ENCODE measurements at places on chromosomes 3 and 15.

DNA sequence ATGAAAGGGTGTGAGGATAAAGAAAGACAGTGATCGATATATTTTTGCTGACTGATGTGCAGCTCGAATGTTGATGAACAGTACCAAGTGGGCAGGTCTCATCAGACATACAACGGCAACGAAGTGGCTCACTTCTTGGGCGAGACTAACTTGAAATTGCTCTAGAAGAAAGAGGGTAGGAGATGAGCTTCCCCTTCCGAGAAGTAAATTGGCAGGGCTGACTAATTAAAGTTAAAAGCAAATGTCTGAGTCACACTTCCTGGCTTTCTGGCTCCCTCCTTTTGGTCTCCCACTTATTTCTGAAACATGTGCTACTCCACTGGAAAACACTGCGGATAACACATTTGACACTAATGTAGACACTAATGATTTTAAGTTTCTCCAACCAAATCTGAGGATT, 228.3 kb downstream of the ABHD5 start:
- DNase-seq: no peak

DNA sequence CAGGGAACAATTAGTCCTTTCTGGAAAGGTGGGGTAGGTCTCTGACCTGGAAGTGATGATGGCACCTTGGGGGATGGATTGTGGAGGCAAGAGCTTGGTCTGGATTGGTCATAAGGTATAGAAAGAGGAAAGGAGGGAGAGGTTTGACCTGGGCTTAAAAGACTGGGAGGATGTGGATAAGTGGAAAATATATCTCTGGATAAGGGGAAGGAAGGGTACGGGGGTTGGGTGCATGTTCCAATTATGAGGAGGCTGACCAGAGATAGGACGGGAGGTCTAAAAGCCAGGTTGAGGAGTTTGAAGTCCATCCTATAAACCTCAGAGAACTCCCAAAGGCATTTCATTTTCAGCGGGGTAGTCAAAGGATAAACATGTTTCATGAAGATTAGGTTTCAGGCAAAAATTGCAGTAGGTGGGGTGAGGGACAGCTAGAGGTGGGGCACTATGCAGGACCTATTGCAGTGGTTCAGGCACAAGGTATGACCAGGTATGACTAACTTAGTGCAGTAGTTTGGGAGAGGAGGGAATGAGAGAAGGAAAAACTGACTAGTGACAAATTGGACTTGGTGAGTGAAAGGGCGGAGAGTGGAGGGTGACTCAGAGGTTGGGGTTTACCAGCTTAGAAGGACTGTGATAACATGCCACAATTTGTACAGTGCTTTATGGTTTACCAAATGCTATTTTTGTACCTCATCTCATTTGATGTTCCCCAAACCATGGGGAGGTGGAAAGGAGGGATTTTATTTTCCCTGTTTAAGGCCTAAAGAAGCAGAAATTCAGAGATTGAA, 10.7 kb downstream of the PDE8A start:
- no peak for DNase-seq

DNA sequence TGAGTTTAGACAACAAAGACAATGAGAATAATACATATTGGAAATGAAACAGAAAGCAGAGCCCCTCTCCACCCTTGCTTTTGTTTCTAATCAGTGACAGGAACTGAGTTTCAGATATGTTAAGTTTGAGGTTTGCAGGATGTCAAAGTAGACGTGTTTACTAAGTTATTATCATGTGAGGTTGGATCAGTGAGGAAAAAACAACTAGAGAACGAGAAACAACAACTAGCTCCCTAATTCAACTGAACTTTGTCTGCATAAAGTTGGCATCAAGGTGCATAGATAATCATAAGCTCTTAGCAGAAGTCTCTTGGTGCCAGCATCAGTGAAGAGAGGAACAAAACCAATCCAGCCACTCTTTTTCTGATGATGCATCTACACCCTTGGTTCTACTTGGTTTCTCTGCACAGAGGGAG, 491.1 kb upstream of the NR2F2 start:
- no peak for DNase-seq

DNA sequence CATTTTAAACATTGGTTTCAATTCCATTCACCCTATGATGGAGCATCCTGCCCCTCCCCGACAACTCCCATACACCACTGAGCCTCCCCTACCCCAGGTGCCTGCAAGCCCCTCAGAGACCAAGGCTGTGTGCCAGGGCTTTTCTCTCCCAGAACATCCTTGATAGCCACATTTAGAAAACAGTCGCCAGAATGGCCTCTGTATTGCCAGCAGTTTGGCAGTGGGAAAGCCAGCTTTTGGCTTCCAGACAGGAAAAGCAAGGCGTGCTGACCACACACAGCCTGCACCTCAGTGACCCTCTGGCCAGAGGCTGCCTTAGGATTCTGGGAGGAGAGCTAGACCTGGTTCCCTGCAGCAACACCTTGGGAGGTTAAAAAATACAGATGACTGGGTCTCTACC, 18.2 kb upstream of the HRH1 start:
- DNase-seq: no peak

- DNase-seq: no peak
Measured at GRCh38 chr3:122660297-122660974, 20.2 kb upstream of the PARP14 start.

DNA sequence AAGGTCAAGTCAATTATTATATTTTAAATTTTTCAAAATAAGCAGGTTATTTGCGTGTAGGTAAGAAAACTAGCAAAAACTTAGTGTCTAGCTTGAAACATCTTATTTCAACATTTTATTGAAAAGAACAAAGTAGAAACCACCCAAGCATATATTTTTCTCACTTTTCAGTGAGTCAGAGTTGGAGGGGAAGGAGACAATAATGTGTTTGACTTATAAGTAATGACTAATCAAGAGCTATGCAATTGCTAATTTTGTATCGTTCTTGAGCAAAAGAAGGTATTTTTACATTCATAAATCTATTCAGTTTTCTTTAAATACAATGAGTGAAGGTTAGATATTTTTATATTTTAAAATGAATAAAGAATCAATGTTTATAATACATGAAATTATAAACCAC, 54.4 kb upstream of the P2RY1 start:
- DNase-seq: no peak

DNA sequence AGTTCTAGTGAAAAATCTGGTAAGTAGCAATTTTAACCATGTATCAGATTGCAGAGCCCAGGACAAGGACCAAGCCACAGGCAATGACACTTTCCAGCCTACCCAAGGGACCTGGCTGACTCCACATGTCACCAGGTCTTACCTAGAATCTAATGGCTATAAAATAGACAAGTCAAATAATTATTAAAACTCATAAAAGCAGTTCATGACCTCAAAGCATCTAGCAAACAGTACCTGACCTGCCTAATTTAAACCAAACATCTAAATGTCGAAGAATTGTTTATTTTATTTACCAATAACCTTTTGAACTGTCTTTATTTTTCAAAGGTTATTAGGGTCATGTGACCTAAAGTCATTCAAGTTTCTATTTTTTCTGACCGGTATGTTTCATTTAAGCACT, 35.6 kb upstream of the MKRN3 start:
- no peak for DNase-seq

DNA sequence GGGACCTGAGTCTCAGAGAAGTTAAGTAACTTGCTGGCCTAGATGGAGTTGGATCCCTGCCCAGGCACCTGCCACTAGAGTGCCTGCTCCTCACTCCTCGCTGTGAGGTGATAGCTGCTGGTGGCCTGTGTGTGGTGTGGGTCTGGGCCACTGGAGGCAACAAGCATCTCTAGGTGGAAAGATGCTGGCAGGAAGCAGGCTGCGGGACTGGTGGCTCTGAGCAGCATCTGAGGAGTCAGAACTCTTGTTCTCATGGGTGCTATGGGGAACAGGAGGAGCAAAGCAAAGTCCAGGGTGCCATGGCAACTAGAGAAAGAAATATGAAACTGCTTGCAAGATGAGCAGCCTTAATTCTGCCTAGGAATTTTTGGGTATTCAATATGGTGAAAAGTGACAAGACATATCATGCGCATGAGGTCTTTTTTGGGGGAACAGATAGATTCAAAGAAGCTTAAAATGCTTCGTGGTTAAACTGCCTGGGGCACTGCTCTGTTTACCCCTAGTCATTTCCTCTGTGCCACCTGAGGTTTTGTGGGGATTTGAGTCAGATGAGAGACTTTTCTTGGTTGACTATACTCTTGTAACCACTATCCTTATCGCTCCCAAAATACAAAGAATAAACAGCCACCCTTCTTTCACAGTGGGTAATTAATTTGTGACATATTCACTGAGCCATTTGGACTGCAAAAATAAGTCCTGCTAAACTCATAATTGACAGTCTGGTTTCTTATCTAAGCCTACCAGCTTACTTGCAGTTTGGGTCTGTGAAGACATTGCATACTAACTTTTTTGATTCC, 50.3 kb downstream of the MED12L start:
- DNase-seq: peak; percentile 90

DNA sequence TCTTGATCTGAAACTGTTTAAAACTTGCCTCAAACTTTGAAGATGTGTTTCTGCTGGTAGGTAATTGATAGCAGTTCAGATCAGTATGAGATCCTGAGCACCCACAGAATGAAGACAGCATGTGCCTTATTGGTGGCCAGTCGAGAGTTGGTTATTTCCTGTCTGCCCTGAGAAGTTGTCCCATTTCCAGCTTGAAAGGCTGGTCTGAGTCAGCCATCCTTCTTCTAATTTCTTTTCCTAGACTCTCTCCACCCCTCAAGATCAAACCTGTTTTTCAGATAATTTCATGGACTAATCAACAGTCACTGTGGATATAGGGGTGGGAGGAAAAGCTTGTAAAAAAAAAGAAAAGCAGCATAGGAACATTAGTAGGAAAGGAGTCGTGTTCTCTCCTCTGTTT, 464.4 kb downstream of the FOXP1 start:
- DNase-seq: no peak

DNA sequence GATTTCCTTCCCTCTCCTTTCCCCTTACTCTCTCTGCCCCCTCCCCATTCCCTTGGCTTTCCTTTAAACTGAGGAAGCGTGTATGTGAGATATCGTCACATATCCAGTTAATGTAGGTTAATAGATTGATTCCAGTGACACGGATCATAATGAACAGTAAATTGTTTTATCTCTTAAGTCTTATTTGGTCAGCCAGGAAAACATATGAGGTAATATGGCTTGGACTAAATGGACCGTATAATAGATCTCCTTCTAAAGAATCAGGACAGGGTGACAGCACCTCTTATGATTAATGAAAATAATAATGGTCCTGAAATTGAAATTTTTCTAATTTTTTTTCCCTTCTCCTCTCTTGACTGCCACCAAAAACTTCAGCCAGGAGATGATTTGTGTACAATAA, 779.8 kb upstream of the NR2F2 start:
- DNase-seq: no peak

DNA sequence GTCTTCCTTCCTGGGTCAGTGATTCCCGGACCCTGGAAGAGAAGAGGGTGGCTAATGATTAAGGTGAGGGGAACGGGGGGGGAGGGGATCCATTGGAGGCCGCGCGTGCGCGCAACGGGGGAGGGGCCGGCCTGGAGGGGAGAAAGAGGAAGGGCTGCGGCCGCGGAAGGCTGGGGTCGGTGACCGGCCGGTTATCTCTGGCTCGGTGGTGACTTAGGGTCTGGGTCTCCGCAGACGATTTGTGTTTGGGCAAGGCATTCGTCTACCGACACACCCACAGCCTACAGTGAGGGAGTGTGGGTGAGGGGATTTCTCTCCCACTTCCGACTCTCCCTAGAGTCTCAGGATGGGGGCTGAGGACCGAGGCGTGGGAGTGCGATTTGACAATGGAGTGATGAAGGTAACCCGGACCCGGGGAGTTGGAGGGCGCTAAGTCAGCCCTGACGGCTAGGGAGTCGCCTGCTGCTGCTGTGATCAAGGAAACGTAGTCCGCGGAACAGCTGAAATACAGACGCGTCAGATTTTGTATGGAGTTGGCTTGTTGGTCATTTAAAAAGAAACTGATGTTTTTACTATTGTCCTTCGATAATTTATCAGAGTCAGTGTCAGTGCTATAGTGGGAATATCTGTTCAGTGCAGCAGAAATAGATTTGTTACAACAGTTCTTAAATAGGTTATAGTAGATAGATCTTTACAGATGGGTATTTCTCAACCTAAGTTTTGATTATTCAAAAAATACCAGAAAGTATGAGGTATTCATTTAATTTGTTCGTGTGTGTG, 733 bp downstream of the RNF111 start:
- peak; percentile 82 for DNase-seq

DNA sequence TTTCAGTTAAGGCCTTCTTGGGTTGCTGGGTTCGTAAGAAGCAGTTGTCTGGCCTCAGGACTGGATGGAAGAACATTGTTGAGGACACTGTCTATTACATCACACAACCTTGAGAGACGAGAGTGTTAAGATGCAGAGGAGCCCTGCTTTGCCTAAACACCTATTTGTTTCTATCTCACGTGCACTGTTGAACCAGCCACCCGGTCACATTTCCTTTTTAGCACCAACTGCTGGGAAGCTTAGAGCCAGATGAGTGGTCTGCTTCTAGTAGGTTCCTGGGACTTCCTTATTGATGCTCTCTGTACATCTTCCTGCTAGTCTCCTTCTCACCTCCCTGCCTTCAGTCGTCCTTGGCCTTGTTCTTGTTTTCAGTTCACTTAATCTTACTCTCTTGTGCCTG, 22.3 kb downstream of the CAND2 start:
- no peak for DNase-seq

DNA sequence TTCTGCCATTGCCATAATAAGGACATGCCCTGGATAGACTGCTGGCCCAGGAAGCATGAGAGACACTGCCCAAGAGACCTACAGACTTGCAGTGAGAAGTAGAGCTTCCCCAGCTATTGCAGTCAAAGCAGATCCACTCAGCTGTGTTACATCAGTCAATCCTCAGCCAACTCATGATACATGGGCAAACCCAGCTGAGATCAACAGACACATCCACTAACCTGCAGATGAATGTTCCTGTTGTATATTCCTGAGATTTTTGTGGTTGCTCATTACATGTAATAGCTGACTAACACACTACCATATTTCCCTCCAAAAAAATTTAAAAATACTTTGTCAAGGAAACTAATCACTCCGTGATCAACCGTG, 68.6 kb downstream of the DCLK3 start:
- DNase-seq: no peak

GRCh38 chr3:22263042-22263441, 512.0 kb upstream of the ZNF385D start:
- DNase-seq: peak; percentile 20

DNA sequence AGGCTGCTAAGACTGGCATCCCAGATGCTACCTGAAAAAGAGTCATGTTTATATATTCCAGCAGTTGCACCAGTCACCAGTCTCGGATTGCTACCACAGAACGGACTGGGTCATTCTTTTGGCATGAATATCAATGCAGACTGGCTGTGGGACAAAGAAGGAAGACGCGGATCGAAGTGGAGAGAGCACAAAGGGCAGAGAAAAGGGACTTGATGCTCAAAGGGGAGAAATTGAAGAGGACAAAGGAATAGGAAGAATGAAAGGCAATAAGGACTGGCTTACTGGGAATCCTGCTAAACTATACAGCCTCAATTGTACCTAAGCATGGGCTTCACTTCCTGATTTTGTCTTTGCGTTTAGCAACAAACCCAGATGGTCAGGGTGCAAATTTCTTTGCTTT, 15.3 kb upstream of the DIS3L start:
- DNase-seq: no peak

DNA sequence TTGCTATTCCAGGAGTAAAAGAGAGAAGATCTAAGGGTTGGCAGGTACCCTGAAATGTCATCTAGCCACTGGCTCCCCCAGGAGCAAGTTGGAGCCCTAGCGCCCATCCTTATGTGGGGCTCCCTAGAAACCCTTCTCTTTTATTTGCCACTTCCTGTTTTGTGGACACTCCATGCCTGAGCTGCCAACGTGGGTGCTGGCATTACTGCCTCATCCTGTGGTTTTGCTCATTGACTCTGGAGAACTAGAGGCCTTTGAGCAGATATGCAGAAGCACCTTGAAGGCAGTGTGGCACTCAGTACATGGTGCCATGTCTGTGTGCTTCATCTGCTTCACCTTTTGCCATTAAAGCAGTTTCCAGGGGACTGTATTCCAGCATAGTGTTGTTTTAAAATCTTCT, 8.1 kb downstream of the EDEM1 start:
- DNase-seq: peak; percentile 70

All from hematopoietic multipotent progenitor cell (in vitro differentiated cells).